ENCODE measurements at places on chromosomes 11 and 22.

GRCh38 chr11:23078289-23078971 is 218.2 kb upstream of the CCDC179 start:
- DNase-seq, result no peak

GRCh38 chr11:35007277-35007676 is 90.9 kb downstream of the PDHX start:
- no peak for DNase-seq

GRCh38 chr22:49352361-49353169 is 475.1 kb downstream of the BRD1 start:
- DNase-seq, result no peak

DNA sequence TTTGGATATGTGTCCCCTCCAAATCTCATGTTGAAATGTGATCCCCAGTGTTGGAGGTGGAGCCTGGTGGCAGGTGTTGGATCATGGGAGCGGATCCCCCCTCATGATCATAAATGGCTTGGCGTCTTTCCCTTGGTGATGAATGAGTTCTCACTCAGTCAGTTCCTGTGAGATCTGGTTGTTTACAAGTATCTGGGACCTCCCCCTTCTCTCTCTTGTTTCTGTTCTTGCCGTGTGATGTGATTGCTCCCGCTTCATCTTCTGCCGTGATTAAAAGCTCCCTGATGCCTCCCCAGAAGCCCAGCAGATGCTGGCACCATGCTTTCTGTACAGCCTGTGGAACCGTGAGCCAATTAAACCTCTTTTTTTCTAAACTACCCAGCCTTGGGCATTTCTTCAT is 102.2 kb downstream of the SEZ6L start:
- no peak for DNase-seq

GRCh38 chr11:61769169-61769920 is 16.9 kb downstream of the MYRF start:
- DNase-seq, result no peak

- no peak for DNase-seq
Measured at GRCh38 chr11:9874466-9874865, 210.6 kb downstream of the SWAP70 start.

DNA sequence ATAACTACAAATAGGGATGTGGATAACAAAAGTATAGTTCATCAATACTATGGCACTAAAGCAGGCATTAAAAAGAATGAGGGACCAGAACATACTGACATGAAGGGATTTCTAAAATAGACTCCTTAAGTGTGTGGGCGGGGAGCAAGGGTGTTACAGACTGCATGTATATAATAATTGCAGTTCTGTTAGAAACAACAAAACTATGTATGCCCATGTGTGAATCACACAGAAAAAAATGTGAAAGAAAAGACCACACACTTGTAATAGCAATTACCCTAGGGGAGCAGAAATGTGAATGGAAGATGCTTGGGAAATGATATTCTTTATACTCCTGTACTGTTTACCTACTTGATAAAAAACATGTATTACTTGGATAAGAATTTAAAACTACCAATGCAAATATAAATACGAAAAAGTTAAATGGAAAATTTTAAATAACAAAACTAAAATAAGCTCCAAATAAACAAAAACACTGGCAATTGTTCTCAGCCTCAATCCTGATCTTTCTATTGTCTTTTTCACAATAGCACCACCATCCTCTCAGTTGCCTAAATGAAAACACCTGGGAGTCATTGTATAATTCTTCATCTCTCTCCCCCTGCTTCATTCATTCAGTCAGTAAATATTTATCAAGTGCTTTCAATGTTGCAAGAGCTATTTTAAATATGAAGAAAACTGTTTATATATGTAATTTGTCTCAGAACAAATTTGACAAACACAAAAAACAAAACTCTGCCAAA is 129.8 kb downstream of the FCHSD2 start:
- DNase-seq, result no peak

- DNase-seq, result no peak
Measured at GRCh38 chr22:28329186-28330073, 350.2 kb downstream of the TTC28 start.

Measured in RWPE2 (cell line).